Activated CD4-positive, alpha-beta T cell treated with anti-CD3 and anti-CD28 coated beads, Interleukin-2, amount 50 U/mL, for 1 hour (primary cell): ENCODE measurements at places on chromosomes 13 and 19.

DNA sequence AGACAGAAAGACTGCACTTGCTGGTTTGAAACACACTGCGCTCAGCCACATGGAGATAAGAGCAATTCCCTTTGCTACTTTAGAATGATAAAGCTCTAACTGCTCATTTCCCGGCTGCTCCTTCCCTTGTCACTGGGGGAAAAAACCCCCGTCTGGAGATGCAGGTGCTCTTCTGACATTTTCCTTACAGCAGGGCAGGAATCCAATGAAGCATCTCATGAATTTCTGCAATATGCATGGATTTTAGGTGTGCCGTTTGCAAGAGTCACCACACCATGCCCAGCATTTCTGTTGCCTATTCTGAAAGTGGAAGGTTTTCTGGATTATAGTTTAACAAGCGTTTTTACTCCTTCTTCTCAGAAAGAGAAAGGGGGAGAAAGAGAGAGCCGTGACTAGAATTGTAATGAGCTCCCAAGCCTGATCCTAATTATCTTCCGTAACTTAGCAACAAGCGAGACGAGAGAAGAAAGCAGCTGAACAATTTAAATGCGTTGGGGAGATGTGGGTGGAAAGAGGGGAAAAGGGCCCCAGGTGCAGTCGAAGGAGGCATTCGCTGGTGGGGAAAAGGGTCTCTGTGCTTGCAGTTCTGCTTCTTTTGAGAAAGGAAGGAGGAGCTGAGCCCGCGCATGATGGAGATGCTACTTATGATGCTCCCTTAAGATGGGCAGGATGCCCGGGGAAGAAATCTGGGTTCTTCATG is 76.6 kb upstream of the SPATA13 start:
- DNase-seq = no peak

DNA sequence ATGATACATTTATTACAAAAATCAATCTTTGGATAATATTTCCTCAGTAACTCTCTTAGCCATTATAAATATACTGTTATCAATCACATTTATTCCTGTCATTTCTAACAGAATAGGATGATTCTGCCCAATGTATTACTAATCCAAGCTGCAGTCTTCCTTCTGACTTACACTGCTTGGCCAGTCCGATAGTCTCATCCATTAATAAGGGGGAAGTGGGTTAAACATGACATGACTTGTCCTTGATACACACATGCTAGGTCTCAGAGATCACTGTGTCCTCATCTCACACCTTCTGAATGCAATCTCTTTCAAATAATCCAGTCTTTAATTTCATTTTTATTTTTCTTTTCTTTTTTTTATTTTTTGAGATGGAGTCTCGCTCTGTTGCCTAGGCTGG is 18.8 kb downstream of the SACS start:
- DNase-seq = no peak

DNA sequence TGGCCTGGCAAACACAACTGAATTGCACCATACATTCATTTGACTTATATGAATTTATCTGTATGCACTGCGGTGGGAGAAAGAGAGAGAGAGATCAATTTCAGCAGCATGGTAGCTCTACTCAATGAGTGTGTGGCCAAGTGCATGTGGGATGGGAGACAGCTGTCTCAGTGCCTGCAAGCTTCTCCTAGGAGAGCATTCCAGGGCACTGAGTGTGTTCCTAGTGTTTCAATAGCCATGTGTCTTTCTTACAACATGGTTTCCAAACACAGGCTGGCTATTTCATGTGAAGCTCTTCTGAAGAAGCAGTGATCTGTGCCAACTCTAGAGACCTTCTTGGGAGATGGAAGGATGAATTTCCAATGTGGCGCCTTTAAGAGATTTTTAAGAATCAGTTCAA is 43.5 kb downstream of the NEK5 start:
- no peak for DNase-seq

DNA sequence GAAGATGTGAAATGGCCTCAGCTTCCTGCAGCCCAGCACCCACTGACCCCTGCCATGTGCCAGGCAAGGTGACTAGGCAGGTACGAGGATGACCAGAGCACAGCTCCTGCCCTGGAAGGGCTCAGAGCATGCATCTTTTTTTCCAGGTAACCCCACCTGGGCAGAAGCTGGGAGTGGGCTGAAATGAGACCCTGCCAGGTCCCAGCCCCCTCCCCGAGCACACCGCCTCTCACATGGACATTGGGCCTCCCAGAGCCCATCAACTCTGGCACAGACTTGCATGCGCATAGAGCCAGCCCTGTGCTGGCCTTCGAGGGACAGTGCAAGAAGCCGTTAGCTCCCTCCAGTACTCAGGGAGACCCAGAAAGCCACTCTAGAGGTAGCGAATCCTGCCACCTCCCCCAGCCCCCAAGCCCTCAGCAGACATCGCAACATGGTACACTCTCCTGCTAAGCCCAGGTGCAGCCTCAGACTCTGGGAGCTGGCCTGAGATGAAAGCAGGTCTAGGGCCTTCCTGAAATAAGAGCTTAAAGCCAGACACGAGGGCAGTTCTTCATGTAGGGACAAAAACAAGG is 8.9 kb upstream of the VSTM2B start:
- DNase-seq = no peak

GRCh38 chr19:43575955-43576878 is 616 bp downstream of the PINLYP start:
- DNase-seq = no peak

DNA sequence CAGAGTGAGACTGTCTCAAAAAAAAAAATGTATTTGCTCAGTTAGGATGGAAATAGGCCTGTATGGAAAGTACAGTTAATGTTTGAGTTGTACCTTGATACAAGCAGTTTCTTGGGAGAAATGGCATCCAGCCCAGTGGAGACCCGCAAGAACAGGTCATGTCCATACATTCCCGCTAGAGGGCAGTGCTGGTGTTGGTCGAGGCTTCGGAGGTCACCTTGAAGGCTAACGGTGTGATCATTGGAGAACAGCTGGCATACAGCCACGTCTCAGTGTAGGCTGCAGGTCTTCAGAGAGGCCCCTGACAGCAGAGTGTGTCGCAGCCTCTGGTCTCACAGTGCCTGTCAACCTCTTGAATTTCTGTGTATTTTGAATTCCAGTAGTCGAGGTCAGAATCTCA is 7.5 kb downstream of the ZNF610 start:
- peak; percentile 30 for DNase-seq

GRCh38 chr13:110520431-110521295 is 40.9 kb downstream of the RAB20 start:
- no peak for DNase-seq

- no peak for DNase-seq
These were observed 556.3 kb downstream of the UQCRFS1 start for GRCh38 chr19:28656644-28657043.

DNA sequence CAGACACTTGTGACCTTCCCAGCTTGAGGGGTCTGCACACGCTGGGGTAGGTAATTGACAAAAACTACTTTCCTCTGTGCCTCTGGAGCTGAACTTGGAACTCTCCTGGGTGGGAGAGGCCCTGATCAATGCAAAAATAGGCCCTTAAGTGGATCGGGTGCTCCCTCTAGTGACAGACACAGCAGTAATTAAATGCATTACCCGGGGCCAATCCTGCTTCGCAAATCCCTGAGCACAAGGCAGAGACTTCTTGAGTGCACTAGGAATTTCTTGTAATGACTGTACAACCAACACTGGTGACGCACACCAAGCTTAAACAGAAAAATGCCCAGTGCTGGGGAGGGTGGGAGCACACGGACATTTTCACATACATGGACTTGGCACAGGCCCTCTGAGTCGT is 10.6 kb upstream of the UBE2S start:
- peak; percentile 48 for DNase-seq

DNA sequence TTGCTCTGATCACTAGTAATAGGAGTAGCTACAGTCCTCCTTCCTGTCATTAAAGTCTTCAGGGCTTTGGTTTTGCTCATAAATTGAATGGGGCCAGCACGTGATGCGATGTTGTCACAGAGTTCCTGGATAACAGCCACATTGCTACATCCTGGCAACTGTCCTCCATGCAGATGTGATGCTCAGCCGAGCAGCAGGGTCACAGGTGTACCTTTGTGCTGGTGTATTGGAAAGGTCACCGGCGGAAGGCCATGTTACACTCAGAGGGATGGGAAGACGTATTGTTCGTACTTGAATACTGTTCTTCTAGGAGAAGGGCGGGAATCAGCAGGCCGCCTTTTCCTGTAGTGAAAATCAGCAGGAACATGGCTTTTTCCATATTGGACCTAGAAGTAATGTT is 713.8 kb upstream of the GPC6 start:
- no peak for DNase-seq

DNA sequence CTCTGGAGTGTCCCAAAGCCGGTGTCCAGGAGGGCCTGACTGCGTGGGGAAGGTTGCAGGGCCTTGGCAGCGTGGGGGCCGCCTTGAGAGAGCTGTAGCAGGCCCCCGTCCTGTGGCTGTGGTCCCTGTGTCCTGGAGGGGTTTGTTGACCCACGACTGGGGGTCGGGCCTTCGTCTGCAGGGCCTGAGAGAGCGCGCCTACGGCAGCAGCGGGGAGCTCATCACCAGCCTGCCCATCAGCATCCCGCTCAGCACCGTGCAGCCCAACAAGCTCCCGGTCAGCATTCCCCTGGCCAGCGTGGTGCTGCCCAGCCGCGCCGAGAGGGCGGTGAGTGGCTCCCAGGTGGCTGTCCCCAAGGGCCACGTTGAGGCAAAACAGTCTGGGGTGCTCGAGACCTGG is 18.5 kb downstream of the PLEKHJ1 start:
- DNase-seq = no peak
